Effector memory CD8-positive, alpha-beta T cell (primary cell): ENCODE measurements at places on chromosomes 6 and 20.

GRCh38 chr20:16005915-16006493 is 567.2 kb downstream of the KIF16B start:
- DNase-seq: no peak

GRCh38 chr20:50348096-50348495 is 157.5 kb downstream of the CEBPB start:
- no peak for DNase-seq

GRCh38 chr6:113598786-113599185 is 258.4 kb upstream of the MARCKS start:
- DNase-seq: no peak

GRCh38 chr20:45827030-45827652 is at the start of gene TNNC2:
TSS of gene TNNC2 (minus strand) at chr20:45827312. CDS start at chr20:45827248, 64 bp downstream.
- no peak for DNase-seq

DNA sequence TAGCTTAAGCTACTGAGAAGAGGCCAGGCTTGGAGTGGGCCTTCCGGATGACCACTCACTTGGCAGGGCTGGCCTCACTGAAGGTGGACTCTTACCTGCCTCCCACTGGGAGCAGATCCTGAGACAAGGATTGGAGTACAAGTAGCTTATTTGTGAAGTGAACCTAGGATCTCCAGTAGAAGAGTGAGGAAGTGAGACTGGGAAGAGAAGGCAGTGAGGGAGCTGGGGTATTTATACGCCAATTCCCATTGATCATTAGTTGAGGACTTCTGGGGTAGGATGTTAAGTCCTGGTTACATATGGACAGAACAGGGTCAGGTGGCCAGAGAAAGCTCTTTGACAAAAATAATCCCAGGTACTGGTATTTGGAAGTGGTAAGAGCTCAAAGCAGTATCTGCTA is 32.3 kb upstream of the RNF24 start:
- DNase-seq: no peak

DNA sequence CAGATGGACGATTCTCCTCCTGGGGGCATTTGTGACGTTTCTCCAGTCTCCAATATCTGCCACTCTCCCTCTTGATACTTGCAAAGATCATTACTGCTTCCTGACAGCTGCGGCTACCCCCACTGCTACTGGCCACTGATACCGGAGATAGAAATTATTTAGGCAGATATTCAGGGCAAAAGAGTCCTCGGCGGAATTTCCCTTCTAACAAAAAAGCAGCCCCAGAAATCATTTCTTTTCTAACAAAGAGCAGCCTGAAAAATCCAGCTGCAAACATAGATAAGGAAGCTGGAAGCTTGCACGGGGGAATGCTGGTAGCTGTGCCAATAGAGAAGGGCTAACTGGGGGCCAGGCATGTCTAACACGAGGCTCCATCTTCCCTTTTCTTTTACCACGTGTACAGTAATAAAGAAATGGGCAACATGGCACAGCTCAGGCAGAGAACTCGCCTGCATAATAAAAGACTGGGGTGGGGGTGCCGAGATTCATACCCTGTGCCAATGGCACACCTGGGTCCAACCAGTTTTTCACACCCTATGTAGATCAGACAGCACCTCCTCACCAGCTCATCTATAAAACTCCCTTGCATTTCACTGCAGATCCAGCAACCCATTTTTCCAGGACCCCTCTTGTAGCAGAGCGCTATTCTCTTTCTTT is 6.1 kb downstream of the TP53RK start:
- DNase-seq: no peak

DNA sequence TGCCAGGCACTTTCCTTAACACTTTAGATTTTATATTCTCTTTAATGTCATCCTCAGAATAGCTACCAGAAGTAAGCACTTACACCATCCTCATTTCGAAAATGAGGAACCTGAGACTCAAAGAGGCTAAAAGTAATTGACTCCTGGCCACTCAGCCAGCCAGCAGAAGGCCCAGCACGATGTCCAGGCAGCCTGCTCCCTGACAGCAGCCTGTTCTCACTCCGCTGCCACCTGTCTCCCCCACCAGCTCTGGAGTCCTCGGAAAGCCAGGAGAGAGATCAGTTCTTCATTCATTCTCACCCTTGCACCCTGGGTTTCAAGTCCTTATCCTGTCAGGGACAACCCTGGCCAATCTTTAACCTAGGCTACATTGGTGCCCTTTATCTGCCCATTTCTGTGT is 174.0 kb downstream of the SASH1 start:
- no peak for DNase-seq

DNA sequence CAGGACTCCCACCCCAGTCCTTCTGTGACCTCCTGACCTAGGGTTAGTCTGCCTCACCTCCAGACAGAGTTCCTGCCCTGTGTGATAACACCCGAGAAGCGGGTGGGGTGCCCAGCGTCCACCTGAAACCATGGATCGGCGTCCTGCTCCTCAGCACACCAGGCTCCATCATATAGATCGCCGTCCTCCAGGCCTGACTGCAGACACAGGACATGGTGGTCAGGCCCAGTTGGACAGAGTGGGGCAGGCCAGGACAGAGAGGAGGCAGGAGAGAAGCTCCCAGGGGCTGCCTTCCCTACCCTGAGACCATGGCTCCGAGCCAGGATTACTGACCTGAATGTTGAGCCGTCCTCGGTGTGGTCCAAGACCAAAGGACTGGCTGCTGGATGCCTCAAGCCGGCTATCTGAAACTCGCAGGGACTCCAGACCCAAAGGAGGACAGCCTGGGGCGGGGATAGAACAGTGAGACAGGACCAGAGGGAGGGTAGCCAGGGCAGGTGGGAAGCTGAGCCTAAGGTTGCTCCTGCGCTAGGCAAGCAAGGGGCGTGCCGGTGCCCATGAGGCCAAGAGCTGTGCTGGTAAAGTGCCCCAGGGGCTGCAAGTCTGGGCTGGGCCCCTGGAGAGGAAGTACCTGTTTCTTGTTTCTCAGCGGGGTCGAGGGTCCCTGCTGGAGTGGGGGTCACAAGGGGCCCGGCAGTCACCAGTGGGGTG is 2.2 kb downstream of the CPXM1 start:
- DNase-seq: no peak

DNA sequence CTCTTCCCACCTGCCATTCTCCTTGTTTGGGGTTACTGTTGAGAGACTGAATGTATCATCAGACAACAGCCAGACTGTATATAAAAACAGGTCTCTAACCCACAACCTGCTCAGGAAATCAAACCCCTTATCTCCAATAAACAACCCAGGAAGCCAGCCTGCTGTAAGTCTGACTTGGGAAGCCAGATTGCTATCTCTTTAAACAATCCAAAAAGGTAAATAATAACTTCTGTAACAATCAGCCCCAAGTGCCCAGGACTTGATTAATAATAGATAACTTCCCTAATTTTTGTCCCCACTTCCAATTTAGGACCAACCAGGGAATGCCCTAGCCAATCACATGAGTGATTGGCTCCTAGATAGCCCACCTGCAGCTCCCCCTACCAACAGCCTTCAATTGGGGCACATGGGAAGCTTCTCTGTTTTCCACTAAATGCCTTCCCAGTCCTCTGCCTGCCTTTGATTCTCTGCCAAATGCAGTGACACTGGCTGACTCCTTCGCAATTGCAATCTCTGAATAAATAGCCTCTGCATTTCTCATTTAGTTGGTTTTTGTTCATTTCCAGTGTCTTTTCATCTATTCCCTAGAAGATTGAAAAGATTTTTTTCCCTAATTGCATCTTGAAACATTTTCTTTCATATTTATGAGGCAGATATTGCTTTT is 117.1 kb upstream of the TAB2 start:
- no peak for DNase-seq

- DNase-seq: no peak
Observed at GRCh38 chr6:55868176-55868575, 7.2 kb downstream of the BMP5 start.

- no peak for DNase-seq
Observed at GRCh38 chr20:51928931-51929330, 126.6 kb upstream of the SALL4 start.

- DNase-seq: no peak
Observed at GRCh38 chr6:70210462-70210861, 92.4 kb downstream of the COL9A1 start.

DNA sequence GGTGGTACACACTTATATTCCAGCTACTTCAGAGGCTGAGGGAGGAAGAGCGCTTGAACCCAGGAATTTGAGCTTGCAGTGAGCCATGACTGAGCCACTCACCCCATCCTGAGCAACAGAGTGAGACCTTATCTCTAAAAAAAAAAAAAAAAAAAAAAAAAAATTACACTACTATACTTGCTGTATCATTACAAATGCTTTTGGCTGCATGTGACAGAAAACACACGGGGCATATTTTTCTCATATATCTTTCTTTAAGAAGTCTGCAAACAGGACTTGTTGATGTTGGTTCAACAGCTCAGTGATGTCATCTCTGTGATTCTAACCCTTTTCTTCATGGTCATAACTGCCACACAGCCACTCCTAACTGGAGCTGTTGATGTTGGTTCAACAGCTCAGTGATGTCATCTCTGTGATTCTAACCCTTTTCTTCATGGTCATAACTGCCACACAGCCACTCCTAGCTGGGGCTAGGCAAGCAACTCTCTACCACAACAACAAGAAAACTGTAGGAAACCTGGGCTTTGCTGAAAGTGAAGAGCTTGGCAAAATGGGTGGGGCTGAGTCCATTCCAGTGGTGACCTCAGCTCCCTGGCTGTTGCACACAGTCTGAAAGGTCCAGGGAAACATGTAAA is 19.8 kb downstream of the MTFR2 start:
- DNase-seq: no peak

- peak; percentile 61 for DNase-seq
Observed at GRCh38 chr6:32087574-32088486, 21.3 kb downstream of the TNXB start.

GRCh38 chr6:133756078-133756695 is 132.7 kb upstream of the TCF21 start:
- no peak for DNase-seq

DNA sequence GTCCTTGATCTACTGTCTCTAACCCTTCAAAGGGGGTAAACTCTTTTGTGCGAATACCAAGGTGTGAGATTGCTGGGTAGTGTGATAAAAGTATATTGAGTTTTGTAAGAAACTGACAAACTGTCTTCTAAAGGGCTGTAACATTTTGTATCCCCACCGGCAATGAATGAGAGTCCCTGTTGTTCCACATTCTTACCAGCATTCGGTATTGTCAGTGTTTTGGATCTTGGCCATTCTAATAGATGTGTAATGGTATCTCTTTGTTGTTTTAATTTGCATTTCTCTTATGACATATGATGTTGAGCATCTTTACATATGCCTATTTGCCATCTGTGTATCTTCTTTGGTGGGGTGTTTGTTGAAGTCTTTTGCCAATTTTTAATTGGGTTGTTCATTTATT is 1090.7 kb downstream of the KIF16B start:
- DNase-seq: no peak

- DNase-seq: no peak
Observed at GRCh38 chr6:128241216-128241615, 279.2 kb downstream of the PTPRK start.

DNA sequence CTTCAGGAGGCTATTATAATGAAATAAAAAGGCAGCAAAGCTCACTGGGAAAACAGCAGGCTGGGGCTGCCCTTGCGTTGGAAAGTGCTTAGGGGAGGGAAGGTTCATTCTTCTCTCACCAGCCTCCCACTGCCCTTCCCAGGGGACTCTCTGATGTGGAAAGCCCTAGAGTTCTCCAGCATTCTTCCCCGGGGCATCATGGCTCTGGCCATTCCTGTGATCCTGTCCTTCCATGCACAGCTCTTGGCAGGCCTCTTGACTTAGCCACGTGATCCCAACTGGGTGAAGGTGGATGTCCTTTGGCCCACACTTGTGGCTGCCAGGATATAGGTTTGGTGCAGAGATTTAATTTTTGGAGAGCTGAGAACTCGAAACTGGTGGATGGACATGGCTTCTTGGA is 58.0 kb upstream of the ZNF831 start:
- no peak for DNase-seq

GRCh38 chr6:13445005-13445743 is 42.2 kb downstream of the GFOD1 start:
- no peak for DNase-seq

GRCh38 chr20:8244637-8245036 is 112.6 kb downstream of the PLCB1 start:
- DNase-seq: no peak

GRCh38 chr6:56036916-56037600 is 161.7 kb upstream of the BMP5 start:
- DNase-seq: no peak

DNA sequence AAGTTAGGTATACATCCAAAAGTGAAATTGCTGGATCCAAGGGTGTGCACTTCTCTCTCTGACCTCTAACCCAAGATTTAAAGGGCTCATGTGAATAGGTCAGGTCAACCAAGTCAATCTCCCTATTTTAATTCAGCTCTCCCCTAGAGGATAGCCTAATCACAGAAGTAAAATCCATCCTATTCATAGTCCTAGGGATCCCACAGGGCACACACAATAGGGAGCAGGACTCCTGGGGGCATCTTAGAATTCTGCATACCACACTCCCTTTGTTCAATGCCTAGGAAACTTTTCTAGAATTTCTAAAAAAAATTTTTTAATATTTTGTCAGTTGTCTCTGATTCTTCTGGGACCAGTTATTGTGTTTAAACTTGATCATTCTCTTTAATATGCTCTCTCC is 35.1 kb downstream of the CST9L start:
- DNase-seq: no peak

- DNase-seq: no peak
Observed at GRCh38 chr6:33203443-33204164, 851 bp upstream of the HSD17B8 start.

- no peak for DNase-seq
Observed at GRCh38 chr6:26260110-26260637, 104.8 kb upstream of the BTN3A2 start.

DNA sequence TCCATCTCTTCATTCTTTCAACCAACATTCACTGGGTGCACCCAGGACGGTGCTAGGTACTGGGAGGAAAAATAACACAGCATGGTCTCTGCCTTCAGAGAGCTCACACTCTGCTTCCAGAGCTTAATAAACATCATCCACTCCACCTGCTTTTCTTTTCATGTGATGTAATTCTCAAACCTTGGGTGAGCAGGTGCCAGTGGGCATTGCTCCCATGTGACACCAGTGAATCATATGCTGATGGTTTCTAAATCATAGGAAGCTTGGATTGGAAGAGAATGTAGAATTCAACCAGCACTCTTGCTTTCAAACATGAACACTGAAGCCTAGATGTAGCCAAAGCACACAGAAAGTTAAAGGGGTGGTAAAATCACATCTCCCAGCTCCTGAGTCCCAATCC is 189.8 kb downstream of the FOXA2 start:
- DNase-seq: no peak

- DNase-seq: no peak
Observed at GRCh38 chr6:120211955-120212792, 862.6 kb upstream of the MAN1A1 start.

DNA sequence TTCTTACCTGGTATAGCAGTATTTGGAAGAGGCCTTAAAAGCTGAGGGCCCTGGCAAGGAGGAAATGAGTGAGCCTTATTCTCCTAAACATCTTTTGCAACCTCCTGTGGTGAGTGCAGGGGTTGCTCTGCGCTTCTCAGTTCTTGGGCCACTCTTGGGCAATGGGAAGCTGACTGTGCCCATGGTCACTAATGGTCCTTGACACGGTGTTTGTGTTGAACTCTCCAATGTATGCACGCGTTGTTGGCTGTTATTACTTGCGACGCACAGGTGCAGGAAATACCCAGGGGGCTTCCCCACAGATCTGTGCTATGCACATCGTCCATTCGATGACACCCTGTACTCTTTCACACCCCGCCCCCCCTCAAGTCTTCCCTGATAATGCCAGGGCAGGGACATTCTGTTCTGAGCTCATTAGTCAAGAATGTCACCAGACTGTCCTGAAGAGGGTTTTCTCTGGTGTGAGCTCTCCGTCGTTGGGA is 79.7 kb downstream of the EDN1 start:
- no peak for DNase-seq

- DNase-seq: no peak
Observed at GRCh38 chr6:89679215-89680120, 40.9 kb upstream of the LYRM2 start.
